ENCODE measurements at places on chromosomes 4 and X.

DNA sequence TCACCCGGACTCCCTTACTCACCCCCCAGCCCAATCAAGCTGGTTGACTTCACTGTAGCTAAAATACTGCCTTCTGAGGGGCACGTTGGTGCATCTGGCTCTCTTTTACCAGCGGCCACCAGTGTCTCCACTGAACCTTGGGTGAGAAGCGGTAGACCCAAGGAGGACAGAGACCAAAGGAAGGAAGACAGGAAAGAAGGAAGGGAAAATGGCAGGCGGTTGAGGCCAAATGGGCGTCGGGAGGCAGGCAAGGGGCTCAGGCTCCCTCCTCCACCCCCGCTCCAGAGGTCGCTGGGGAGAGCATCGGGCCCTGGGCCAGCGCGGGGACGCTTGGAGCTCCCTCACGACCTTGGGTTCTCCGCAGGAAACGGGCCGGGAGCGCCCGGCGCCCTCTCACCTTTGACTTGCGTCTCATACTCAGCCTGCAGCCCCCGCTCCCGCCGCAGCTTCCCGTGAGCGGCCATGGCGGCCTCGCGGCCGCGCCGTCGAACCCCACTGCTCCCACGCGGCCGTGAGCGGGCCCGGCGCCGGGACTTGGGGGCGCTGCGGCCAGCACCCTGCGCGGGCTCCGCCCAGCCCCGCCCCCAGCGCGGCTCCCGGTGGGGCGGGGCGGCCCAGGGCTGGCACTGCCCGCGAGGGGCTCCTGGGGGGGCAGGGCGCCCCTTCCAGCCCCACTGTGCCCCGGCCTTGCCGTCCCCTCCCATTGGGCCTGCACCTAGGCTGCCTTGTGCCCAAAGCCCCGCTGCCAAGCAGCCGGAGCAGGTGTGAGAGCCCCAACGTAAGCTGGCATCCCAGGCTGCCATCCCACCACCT is at the start of gene ARHGAP4:
Gene ARHGAP4 (minus strand): TSS at position 526 of the 813 bp plus-strand sequence. CDS start 62 bp downstream, at position 464.
- DNase-seq, result peak; percentile 28

DNA sequence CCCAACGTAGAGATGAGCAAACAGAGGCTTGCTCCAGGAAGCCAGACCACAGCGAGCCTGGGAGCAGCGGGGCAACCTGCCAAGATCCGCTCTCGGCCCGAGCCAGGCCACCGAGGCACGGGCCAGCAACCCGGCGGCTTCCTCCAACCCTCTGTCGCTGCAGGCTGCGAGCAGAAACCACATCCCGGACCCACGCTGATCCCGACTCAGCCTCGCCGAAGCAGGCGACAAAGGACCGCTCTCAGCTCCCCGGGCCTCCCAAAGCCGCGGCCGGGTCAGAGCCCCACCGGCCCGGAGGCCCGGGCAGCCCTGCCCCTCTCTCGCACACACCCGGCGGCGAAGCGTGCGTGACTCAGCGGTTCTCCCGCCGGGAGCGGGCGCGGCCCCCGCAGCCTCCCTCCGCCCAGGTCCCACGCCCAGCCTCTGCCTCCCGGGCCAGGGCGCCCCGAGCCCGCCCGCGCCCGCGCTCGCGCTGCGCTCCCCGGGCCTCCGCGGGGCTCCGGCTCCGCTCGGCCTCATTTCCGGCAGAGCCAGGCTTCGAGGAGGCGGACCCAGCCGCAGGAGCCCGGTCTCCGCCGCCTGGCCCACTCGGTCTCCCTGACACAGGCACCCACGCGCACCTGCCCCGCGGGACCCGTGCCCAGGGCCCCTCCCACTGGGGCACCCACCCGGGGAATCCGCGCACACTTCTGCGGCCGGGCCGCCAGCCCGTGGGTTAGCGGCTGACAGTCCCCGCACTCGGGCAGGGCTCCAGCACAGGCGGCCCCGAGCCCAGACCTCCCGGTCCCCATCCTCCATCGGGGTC is 1.7 kb downstream of the PPP2R2C start:
- no peak for DNase-seq

DNA sequence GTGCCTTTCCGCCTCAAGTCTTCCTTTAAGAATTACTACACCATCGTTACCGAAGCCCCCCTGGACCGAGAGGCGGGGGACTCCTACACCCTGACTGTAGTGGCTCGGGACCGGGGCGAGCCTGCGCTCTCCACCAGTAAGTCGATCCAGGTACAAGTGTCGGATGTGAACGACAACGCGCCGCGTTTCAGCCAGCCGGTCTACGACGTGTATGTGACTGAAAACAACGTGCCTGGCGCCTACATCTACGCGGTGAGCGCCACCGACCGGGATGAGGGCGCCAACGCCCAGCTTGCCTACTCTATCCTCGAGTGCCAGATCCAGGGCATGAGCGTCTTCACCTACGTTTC is 2.2 kb downstream of the PCDH10 start:
- no peak for DNase-seq

- DNase-seq, result no peak
Observed at GRCh38 chr4:174119830-174120229, 163.6 kb downstream of the FBXO8 start.

DNA sequence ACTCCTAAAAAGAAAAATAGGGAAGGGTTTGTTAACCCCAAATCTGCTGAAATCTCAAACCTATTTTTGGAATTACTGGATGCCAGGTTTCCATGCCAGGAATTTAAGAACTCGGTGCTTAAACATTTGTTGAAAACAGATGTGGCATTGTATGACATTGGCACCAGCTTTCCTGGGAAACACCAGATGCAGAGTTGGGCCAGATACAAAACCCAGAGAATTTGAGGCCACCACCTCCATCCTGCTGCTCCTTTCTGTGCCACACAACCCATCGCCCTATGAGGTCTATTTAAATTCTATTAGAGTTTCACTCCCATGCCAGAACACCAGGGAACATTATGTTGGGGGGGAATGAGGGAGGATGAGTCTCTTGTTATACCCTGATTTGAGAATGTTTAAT is 71.7 kb downstream of the ARAP2 start:
- no peak for DNase-seq

DNA sequence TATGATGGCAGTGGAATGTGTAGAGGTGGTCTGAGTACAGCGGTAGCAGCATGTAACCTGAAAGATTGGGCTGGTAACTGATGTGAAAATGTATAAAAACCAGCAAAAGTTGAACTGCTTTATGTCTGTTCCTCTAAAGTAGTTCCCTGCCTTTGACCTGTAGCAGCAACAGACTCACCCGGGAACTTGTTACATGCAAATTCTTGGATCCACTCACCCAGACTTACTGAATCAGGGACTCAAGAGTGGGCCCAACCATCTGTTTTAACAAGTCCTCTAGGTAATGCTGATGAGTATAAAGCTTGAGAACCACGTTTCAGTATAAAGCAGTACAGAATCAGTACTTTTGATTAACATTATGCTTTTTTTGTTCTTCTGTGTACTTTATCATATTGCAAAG is 84.7 kb downstream of the RAP1GDS1 start:
- DNase-seq, result no peak

GRCh38 chrX:41480508-41481260 is 33.5 kb downstream of the NYX start:
- no peak for DNase-seq

DNA sequence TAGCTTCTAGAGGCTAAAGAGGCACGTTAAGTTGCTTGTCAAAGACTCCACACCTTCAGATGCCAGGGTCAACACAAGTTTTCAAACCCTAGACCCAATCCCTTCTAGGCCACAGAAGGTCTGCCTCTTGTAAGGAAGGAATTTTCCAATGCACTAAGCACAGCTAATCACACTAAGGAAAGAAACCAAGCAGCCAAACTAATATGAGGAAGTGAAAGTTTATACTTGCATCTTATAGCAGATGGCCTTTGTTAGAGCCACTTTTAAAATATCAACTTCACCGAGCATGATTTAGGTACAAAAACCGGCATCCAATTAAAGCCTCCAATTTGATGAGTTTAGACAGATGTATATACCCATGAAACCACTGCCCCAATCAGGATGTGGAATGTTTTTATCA is 9.9 kb downstream of the FHL1 start:
- DNase-seq, result no peak

DNA sequence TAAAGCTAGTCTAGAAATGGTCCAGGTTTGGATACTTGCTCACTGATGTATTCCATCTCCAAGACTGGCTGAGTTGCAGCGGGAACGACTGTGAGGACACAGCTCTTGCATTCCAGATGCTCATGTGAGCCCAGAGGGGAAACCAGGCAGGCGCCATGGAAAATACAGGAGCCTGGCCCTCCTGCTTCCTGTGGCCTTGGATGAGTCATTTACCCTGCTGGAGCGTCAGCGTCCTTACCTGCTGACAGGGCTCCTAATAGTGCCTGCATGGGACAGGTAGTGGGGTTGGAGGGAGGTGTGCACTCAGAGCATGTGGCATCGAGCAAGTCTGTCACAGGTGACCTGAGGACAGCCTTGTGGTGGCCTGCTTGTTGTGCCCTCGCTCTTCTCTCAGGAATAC is 69.4 kb downstream of the NSG1 start:
- DNase-seq, result no peak

- DNase-seq, result peak; percentile 81
Observed at GRCh38 chr4:38675146-38676121, 11.4 kb downstream of the KLF3 start.

DNA sequence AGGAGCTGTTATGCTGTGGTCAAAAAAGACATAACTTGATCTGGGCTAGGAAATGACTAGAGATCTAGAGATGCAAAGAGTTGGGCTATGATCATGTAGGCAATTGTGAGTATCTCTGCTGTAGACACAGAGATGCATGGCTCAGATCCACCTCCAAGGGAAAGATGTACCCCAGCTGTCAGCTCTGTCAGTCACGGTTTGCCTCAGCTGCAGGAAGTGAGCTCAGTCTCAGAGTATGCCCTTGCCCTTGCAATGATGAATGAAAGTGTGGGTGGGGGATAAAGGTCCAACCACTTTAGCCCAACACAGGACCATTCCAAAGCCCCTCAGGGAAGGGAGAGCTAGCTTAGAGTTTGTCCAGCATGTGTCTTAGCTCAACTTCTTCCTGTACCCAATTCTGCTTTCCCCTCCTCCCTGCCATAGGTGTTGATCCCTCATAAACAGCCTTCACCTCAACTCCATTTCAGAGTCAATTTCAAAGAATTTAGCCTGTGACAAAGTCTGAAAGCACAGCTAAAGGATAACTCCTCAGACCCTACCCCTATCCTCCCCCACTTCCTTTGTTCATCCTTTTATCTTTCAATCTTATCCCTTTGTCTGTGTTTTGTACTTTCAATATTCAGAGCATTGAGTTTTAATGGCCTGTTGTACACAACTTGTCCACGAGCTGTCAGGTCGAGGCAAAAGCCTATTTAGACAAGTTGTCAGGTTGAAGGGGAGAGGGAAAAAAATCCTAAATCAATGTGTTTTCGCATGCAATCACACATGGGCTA is 90.6 kb downstream of the MID1IP1 start:
- no peak for DNase-seq

- DNase-seq, result no peak
Observed at GRCh38 chrX:40780951-40781350, 45.6 kb upstream of the MED14 start.

GRCh38 chr4:38004887-38005286 is 44.7 kb downstream of the PTTG2 start:
- DNase-seq, result no peak

- DNase-seq, result no peak
Observed at GRCh38 chr4:24210332-24210902, 320.6 kb upstream of the PPARGC1A start.

DNA sequence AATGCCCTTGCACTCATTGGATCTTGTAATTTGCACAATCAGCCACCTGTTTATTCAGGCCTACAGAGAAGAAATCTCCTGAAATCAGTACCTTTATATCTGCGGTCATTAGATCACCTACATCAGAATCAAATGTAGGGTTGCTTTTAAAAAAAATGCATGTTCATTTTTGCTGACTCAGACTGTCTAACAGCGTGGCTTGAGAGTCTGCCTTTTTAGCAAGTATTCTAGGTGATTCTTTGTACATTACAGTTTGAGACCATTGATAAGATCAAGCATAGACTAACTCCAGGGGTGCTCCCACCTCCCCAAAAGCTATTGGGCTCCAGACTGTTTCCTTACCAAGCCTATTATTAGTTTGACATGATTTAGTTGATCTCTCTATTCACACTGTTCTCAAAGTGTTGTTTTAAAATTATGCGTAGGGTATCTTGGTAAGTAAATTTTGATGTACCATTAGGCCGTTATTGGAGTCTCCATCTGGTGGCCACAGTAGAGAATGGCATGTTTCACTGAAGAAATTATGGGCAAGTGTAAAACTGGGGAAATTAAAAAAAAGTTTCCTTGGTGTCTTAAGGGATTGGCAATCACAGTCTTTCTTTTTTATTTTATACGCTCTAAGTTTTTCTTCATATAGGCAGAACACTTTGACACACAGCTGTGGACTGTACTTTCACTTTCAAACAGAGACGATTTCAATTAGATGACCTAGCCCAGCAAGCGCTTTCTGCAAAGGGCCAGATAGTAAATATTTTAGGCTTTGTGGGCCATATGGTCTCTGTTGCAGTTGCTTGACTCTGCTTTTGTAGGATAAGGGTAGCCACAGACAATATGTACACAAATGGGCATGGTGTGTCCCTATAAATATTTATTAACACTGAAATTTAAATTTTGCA is 33.7 kb upstream of the MSL3 start:
- DNase-seq, result peak; percentile 40

DNA sequence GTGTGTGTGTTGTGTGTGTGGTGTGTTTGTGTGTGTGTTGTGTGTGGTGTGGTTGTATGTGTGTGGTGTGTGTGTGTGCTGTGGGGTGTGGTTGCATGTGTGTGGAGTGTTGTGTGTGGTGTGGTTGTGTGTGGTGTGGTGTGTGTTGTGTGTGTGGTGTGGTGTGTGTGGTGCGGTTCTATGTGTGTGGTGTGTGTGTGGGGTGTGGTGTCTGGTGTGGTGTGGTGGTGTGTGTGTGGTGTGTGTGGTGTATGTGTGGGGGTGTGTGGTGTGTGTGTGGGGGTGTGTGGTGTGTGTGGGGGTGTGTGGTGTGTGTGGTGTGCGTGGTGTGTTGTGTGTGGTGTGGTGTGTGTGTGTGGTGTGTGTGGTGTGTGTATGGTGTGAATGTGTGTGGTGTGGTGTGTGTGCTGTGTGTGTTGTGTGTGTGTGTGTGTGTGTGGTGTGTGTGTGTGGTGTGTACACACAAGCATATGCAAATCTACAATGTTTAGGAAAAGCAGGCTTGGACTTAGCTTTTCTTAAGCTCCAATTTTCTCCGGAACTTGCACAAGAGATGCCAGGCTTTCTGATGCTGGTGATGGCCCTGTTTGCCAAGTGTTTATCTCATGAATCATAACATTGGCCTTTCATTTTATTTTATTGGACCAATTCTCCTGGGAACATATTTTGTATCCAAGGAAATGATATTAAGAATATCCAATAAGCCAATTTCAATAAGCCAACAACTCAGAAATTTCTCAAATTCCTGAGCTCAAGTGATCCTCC is 148.7 kb downstream of the SPATA18 start:
- DNase-seq, result no peak

GRCh38 chrX:120365320-120365719 is 3.4 kb downstream of the ATP1B4 start:
- peak; percentile 53 for DNase-seq

- no peak for DNase-seq
Observed at GRCh38 chr4:5824635-5825034, 68.3 kb downstream of the CRMP1 start.
